ENCODE measurements at places on chromosomes 7 and 10. TPM values are rescaled to one million over a fixed set of nuclear protein-coding genes. Genes with fewer than 3 reads are reported as not detected.

DNA sequence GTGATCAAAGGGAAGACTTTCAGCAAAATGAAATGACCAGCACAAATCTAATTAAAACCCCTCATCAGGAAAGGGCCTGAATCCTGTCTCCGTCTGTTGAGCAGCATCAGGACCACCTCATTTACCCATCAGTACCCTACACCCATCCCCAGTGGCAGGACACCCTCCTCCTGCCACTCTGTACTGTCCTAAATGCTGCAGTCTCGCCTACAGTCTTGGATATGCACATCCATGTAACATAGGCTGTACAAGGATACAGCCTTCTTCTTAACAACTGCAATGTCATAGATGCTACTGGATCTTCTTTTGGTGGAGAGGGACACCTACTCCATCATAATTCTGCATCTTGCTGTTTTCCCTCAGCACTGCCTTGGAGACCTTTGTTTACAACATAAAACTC, 140.3 kb upstream of the LANCL2 start:
- DNase-seq = no peak

DNA sequence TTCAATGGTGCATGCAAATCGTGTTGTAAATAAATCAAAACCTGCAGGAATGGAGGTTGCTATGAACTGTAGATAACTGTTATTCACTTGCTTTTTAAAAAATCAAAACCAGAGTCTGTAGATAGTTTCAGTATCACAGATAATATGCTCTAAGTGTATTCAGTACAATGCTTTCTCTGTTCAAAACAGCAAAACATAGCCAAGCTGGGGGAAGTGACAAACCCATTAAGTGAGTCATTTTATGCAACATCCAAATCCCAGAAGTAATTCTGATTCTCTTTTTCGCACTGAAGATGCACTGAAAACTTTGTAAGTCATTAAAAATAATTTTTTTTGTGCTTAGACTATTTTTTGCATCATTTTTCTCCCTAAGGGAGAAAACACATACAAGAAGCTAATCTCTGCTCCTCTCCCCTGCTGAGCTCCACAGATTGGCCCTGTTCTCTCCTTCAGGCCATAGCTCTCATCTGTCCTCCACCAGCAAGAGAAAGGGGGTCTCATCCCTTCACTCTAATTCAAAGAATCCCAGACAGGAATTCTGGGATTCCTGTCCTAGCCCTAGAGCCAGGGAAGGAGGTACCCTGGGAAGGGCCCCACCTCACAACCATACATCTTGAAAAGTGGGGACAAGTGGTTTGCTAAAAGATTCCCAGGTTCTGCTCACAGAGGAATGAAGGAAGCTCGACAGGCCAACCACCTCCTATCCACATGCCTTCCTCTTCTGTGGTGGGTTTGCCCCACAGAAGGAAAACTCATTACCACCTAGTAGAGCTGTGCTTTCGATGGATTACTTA, 4.9 kb downstream of the PRTFDC1 start:
- no peak for DNase-seq

DNA sequence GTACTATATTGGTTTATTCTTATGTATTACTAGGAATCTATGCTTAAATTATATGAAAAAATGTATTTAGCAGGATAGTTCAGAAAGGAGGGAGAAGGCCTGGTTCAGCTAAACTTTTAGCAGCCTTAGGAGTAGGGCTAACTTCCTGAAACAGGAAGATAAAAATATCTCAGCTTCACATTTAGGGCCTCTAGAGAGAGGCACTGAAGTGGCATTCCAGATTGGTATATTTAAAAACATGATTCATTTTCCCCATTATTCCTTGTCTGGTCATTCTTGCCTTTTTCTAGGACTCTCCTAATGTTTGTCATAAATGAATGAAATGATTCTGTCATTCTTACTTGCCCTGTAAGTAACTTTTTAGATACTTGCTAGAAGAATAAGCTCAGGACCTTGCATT, 63.0 kb upstream of the CYP26C1 start:
- no peak for DNase-seq

DNA sequence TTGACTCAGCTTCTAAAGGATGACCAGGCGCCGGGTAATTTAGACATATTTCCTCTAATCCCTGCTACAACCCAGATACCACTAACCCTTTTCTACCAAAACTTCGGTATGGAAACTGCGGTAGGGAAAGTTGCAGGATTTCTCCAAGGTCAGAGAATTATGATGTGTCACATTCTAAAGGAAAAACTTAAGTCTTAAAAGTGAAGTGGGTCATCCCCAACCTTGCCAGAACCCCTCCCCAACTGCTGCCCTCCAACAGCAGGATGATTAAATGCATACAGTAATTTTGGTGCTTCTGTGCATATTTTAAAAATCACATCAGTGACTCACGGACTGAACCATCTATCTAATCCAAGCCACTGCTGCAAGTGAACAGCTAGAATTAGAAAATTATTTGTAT, 52.7 kb downstream of the GRB10 start:
- no peak for DNase-seq

DNA sequence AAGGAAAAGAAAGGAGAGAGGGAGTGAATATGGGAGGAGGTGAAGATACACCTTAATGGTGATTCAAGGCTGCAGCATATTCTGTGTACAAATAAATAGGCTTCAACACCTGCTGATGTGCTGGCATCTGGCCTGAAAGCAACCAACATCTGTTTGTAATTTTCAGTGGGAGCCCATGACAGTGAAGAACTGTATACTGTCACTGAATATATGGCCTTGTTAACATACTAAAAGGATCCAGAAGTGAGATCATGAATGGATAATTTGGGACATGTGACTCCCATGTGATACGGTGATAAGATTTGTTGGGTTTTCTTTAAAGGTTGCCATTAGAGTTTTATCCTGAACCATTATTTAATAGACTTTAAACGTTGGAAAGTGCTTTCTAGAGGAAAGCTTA, 459.3 kb downstream of the CNTNAP2 start:
- no peak for DNase-seq

DNA sequence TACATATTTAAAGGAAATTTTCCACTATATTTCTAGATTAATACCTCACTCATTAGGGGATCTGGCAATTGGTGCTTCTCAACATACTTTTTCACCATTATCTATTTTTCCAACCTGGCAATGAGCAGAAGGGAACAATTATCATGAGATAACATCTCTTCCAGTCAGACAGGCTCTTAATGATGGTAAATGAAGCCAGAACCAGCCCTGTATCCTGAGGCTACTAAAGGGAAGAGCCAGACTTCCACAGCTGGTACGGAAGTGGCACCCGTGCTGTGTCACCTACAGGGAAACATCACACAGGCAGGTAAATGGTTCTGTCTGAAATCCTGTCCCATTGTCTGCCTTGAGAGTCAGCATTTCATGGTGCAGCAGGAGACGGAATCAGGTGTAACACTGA, 75.9 kb downstream of the ELMO1 start:
- no peak for DNase-seq

- no peak for DNase-seq
Measured at GRCh38 chr7:40899636-40900507, 765.1 kb downstream of the SUGCT start.

Gene ASB13
- 36.1 TPM for total RNA-seq

Gene GIMAP7
- 5.6 TPM for total RNA-seq

Gene ANKRD16
- 8.1 TPM for total RNA-seq

Gene CACNA2D1
- 9.3 TPM for total RNA-seq

All from colonic mucosa (tissue), 4 donors.